Posterior cingulate gyrus (tissue), 11 donors: ENCODE measurements at places on chromosomes 12 and 14.

- DNase-seq, result no peak
Observed at GRCh38 chr12:8876887-8877286, 37.4 kb upstream of the PHC1 start.

- no peak for DNase-seq
Observed at GRCh38 chr14:57725399-57726077, 140.4 kb downstream of the SLC35F4 start.

DNA sequence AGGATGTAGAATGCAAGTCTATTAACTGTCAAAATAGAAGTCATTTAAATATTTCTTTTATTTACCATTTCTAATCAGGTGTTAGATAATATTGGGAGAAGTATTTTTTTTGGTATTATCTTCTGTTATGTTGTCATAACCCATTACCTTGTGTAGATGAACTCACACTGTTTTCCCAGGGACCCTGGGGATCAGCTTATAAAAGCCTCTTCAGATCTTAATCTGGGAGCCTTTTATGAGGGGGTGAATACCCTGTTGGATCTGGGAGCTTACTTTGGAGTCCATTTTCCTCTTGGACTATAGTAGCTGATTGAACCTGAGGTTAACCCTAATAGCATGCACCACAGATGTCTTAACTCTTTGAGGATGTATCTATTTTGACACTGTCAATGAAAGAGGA lies 176.3 kb upstream of the ATP2B1 start:
- no peak for DNase-seq

DNA sequence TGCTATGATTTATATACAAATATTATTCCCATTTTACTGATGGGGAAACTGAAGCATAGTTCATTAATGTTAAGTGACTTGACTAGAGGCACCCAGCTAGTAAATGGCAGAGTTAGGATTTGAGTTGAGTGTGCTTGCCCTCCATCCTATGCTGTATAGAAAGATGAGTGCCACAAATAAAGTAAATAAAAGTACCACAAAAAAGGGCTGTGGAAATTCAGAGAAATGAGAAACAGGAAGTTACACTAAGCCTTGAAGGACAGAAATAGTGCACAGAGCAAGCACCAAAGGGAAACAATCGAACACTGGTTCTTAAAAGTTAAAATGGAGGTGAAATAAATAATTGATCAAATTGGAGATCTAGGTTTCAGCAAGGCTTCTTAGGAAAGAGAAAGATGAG lies 9.2 kb upstream of the ABCD2 start:
- no peak for DNase-seq

DNA sequence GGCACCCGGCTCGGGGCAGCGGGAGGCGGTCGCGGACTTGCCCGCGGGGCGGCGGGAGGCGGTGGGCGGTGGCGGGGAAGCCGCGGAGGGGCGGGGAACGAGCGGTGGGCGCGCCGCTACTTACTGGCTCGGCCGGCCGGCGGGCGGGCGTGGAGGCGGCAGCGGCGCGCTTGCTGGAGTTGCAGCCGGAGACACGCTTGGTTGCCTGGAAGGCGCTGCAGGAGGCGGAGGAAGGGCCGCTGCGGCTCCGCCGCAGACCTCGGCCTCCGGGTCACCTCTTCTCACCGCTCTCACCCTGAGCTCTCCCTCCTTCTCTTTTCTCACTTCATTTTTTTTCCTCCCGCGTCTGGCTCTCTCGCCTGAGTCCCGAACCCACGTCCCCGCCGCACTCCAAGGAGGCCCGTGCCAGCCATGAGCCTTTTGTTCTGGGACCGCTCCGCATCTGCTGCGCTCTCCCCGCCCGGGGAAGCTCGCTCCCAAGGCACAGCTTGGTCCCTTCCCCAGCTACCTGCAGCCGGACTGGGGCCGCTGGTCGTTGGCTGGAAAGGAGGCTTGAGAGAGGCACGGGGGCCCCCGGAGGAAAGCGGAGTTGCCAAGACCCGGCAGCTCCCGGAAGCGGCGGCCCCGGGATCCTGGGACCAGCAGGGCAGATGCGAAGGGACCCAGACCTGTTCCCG lies 592 bp upstream of the KCNK10 start:
- peak; percentile 89 for DNase-seq

GRCh38 chr12:28097221-28097620 lies 93.0 kb upstream of the CCDC91 start:
- no peak for DNase-seq

GRCh38 chr14:100049220-100049619 lies 16.0 kb upstream of the EVL start:
- no peak for DNase-seq

GRCh38 chr12:68608191-68608590 lies 2.5 kb upstream of the RAP1B start:
- no peak for DNase-seq

DNA sequence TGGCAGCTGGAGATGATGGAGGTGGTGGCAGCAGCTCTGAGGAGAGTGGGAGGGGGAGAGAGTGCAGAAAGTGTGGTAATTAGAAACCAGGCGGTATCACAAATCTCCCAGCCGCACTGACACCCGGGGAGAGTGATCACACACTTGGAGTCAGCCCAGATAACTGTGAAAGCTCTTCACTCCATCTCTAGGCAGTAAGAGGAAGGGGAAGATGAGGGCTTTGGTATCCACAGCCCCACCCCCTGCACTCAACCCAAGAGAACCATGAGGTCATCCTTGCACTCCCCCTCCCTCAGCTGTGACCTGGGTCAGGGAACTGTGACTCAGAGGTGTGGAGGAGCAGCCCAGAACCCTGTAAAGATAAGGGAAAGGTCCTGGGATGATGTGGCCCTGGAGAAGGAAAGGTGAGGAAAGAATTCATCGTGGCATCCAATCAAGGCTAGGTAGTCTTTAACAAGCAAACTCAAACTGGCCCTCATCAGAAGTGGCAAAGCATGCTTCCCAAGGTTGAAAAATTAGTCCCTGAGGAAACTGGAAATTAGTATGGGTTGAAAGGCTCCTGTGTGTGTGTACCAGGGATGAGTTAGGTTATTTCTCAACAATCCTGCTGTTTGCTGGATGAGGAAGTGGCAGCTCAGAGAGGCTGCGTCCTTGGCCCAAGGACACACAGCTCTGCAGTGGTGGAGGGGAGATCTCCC lies 111.0 kb upstream of the LHX5 start:
- DNase-seq, result no peak

DNA sequence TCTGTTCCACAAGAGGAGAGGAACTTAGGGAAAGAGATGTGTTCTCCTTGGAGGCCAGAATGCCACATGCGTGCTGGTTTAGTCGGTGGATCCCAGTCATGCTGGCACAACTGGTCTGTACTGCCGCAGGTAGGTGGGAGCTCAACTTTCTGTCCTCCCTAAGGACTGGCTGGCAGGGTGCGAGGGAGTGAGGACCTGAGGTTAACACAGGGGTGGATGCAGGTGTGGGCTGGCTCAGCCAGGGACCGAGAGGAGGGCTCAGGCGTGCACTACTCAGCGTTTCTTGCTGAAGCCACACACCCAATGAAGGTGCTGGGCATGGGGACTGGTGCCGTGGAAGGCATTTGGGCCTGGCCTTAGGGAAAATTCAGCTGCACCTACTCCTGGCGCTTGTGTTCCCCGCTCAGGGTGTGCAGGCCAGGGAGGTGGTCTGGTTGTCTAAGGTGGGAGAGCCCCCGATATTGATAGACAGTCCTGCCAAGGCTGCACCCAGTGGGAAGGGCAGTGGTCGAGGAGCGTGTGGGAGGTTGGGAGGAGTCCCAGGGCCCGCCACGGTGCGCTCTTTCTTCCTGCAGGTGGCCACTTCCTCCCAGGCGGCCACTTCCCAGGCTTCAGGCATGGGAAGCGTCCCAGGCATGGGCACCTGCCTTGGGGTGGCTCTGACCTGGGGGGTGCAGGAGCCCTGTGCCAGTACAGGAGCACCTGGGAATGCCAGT lies 138.4 kb downstream of the ADGRD1 start:
- DNase-seq, result no peak

DNA sequence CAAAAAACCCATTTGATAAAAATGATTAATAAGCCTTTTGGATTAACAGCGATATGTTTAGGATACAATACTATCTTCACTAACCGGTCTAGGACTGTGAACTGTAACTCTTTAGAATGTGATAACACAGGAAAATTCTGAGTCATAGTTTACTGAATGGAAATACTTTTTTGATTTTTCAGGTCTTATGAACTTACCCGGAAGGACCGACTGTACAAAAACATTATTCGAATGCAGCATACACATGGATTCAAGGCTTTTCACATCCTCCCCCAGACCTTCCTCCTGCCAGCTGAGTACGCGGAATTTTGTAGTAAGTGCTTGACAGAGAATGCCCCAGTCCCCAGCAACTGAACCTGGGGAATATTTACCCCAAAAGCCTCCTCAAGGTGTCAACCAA lies 29.0 kb downstream of the TTLL5 start:
- no peak for DNase-seq

DNA sequence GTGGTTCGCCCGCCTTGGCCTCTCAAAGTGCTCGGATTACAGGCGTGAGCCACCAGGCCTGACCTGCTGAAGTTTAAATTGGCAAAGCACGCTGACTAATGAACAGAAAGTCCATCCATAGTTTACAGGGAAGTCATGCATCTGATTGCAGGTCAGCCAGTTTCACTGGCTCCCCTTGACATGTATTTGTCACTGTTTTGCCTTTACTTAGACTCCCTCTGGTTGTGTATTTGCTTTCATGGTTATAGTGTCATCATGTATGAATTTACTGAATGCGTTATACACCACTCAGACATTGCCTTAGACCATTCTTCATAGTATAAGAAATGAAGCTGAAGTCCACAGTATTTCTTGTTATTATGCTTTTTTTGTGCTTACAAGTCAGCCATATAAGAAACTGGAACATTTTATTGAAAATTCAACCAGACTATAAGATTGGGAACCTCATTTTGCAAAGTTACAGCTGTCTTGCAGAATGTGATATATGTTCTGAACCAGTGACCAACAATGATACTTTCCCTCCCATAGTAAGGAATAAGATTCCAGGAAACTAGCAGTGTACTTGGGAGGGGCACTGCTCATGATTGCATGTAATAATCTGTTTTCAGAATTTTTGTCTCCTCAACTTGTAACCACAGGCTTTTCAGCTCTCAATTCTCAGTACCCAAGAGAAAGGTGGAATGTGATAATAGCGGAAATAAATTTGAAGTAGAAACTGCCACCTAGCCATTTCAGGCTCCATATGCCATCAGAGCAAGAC lies 51.9 kb upstream of the ATF7IP start:
- DNase-seq, result no peak

DNA sequence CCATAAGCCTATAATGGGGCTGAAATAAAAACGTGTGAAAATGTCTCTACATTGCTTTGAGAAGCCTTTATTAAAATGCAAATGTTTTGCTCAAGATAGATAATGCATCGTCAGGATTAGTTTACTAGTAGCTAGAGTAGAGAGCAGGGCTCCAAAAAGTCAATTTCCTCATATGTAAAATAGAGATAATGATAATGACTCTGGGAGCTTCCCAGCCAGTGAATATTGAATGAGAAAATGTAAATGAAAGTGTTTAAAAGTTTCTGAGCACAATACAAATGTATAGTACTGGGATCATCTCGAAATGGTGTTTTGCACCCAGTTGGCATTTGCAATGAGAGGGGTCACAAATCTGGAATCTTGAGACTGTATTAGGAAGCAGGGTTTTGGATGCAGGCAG lies 135.3 kb downstream of the OTOGL start:
- DNase-seq, result no peak

GRCh38 chr12:50580436-50580835 lies 75.7 kb downstream of the DIP2B start:
- no peak for DNase-seq

- no peak for DNase-seq
Observed at GRCh38 chr12:75969768-75970167, 61.8 kb downstream of the PHLDA1 start.

DNA sequence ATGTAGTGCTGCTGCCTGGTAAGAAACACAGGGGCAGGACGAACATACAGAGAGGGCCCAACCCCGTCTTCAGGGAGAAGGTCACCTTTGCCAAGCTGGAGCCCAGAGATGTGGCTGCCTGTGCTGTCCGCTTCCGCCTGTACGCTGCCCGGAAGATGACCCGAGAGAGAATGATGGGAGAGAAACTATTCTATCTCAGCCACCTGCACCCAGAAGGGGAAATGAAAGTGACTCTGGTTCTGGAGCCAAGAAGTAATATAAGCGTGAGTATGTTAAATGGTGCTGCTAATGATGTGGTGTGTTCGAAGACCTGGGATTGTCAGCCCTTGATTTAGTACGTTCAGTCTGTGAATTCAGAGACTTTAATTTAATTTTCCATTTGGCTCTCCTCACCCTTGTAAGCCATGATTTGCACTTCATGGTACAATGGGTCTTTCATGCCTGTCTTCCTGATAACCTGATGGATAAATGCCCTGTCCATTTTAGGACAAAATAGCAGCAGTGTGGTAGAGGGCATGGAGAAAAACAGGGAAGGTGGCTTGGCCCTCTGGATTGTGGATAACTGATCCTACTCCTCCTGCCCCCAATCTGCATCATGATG lies 318.9 kb downstream of the SNAPC1 start:
- no peak for DNase-seq

DNA sequence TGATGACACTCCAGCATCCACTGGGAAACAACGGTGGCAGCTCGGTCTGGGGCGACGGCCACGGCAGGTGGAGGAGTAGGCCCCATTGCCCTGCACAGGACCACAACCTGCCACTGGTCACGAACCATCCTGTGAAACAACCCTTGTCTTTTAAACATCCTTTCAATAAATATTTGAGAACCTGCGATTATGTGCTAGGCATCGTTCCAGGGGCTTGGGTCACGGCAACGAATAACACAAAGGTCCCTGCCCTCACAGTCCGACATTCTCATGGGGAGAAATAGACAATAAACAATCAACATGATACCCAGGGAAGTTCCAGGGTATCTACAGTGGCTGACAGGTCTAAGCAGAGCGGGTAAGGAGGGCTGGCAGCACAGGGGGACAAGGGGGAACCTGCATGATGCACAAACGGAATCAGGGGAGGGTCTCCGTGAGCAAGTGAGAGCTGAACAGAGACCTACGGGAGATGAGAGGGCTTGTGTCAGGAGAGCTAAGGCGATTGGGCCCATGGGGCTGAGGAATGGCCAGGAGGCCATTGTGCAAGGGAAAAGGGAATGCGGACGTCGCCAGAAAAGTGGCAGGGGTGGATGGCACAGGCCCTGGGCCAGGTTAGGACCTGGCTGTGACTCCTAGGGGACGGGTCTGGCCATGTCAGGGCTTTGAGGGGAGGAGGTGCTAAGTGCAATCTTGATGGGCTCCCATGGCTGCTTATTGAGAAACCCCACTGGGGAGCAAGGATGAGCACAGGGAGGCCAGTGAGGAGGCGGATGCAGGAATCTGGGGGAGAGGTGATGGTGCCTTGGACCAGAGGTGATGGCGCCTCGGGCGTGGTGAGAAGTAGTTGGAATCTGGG lies 9.7 kb downstream of the SCARB1 start:
- DNase-seq, result no peak

GRCh38 chr14:100383727-100384158 lies 60.6 kb downstream of the SLC25A47 start:
- peak; percentile 52 for DNase-seq
